ENCODE measurements at places on chromosomes 5 and 9.

GRCh38 chr5:172530406-172530805 is 76.1 kb upstream of the SH3PXD2B start:
- DNase-seq: no peak

GRCh38 chr5:14415698-14416074 is 165.9 kb upstream of the OTULINL start:
- DNase-seq: no peak

DNA sequence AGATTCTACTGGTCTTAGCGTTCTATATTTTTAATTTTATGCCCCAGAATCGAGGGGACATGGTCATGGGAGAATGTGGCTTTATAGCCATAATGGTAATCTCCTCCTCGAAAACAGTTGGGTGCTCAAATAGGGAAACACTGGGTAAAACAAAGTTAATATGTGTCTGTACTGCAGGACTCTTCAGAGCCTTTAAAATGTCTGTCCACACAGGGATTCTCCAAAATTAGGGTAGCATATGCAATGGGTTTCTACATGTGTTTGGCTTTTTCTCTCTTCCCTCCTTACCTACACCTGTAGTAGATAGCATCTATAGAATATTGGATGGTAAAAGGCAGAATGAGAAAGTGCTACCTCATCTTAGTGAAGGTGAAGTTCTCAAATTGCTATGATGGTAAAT is 130.0 kb upstream of the NR3C1 start:
- no peak for DNase-seq

GRCh38 chr5:127649018-127649439 is at the start of gene CTXN3:
CTXN3 (plus strand) TSS chr5:127649082; CDS start chr5:127657522, 8,440 bp downstream.
- DNase-seq: no peak

DNA sequence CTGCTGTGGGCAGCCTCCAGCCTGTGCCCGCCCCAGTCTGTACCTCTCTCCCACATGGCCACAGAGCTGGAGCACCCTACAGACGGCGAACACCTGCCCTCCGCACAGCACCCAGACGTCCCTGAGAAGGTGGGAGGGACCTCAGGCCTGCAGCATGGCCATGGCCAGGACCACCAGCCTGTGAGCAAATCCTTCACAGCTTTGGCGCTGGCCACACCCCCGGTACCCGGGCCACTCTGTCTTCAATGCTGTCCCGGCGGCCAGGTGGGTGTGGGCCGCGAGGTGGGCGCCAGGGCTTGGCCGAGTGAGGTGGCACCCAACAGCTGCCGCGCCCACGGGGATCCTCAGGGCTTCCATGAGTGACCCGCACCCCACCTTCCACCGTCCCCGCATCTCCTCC is 18.7 kb downstream of the NOTCH1 start:
- no peak for DNase-seq

- peak; percentile 2 for DNase-seq
These were observed 458.5 kb downstream of the MAT2B start for GRCh38 chr5:163963881-163964280.

- DNase-seq: no peak
These were observed 108.7 kb downstream of the PLK2 start for GRCh38 chr5:58351190-58351589.

DNA sequence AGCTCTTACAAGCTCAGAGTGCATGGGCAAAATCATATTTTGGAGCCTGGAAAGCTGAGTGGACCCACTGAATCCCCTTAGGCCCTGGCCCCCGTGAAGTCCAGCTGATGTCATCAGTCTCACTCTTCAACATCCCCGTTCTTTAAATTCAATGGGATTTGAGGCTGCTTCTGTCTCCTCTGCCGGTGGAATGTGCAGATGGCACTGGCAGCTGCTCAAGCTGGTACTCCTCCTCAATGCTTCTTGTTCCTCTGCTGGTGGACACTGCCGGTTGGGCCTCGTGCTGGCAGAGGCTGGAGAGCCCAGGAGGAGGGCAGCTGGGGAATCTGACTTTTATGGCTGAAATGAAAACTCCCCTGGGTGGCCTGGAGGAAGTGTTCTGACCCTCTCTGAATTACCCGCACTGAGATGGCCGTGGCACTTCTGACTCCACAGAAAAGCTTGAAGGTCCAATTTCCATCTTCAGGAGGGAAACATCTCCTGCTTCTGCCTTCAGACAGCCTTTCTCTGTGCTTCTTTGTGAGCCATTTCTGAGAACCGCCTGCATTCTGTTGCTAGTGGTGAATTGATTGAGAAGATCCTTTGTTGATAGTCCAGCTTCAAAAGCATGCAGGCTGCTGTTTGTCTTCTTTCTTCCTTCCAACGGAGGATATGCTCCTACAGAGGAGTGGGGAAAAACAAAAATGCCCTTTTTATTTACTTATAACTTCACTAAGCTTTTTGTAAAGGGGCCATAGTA is 298.9 kb downstream of the TMEM38B start:
- DNase-seq: no peak

- DNase-seq: no peak
These were observed 80.1 kb upstream of the SH3PXD2B start for GRCh38 chr5:172534229-172535107.

DNA sequence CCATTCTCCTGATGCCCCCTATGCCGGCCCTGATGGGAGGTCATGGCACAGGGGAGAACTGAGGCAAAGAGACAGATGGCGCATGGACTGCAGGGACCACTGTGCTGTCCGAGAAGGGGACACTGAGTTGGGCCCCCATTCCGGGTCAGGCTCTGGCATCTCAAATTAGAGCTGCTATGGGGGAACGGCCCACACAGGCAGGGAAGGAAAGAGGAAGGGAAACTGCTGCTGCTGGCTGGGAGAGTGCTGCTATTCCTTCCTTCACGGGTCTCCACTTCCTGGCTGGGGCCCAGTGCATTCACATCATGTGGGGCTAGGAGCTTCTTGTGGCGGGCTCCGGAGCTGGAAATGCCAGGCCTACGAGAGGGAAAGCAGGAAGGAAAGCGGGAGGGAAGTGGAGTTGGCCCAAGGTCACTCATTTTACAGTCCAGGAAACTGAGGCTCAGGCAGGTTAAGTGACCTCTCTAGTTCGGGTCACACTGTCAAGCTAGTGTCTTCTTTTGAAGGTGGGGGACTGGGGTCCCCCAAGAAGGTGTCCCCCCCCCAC is 1.3 kb upstream of the CARD19 start:
- no peak for DNase-seq

- DNase-seq: no peak
These were observed 13.5 kb downstream of the AFAP1L1 start for GRCh38 chr5:149285153-149285552.

GRCh38 chr9:132862533-132862932 is 15.6 kb downstream of the AK8 start:
- DNase-seq: no peak

DNA sequence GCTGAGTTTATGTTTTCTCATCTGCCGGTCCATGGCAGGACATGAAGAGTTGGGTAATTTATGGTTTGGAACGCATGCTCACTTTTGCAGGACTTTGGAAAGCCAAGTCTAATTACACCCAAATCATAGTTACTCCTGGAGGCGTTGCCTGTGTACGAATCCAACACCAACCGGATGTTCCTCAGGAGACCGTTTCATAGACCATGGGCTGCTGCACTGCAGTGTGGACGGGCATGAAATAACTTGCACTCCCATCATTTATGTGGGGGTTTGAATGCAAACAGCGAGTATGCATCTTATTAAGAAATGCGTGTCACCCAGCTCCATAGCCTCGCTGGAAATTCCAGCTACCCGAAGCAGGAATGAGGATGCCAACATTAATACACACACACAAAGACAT is 96.1 kb upstream of the IRX2 start:
- DNase-seq: no peak

GRCh38 chr9:21993007-21993406 is 1.2 kb downstream of the CDKN2A start:
- DNase-seq: no peak

- DNase-seq: no peak
These were observed 31.2 kb upstream of the EBF1 start for GRCh38 chr5:159130871-159131270.

DNA sequence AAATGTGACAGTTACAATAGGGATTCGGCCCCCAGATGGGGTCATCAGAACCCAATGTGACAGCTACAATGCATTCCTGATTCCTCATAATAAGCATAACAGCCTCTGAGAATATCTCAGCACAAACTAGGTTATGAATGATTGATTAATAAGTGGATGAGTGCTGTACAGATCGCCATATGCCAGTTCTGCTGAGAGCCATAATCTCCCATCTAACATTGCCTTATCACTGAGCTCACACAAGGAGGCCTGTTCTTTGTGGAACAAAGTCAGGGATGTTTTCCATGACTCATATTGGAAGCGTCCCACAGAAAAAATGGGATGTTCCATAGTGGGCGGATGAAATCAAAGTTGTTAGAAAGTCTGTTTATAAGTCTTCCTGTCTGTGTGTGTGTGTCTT is 89.6 kb downstream of the KIF4B start:
- DNase-seq: no peak

DNA sequence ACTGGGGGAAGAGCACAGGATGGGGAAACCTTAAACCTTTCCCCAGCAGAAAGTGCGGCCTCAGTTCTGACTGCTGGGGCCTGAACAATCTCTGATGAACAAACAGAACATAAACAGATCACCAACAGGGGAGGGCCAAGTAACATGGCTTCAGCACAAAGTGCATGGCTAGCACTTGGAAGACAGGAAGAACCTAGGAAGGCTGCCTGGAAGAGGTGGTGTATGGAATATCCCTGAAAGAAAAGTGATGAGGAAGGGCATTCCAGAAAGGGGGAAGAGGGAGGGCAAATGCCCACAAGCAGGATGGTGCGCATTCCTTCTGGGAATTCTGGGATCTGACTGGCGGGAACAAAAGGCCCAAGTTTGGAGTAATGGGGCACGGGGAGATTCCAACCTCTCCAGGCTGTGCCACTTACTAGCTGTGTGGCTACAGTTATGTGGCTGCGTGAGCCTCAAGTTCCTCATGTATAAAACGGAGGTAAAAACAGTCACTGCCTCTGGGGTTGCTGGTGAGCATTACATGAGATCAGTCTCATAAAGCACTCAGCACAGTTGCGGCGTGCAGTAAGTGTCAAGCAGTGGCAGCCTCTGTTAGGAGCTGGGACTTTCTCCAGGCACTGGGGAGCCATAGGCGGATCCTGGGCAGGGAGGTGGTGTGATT is 1.6 kb downstream of the PDGFRB start:
- DNase-seq: peak; percentile 59

- peak; percentile 41 for DNase-seq
These were observed 7.4 kb upstream of the PPP3R2 start for GRCh38 chr9:101601904-101602765.

DNA sequence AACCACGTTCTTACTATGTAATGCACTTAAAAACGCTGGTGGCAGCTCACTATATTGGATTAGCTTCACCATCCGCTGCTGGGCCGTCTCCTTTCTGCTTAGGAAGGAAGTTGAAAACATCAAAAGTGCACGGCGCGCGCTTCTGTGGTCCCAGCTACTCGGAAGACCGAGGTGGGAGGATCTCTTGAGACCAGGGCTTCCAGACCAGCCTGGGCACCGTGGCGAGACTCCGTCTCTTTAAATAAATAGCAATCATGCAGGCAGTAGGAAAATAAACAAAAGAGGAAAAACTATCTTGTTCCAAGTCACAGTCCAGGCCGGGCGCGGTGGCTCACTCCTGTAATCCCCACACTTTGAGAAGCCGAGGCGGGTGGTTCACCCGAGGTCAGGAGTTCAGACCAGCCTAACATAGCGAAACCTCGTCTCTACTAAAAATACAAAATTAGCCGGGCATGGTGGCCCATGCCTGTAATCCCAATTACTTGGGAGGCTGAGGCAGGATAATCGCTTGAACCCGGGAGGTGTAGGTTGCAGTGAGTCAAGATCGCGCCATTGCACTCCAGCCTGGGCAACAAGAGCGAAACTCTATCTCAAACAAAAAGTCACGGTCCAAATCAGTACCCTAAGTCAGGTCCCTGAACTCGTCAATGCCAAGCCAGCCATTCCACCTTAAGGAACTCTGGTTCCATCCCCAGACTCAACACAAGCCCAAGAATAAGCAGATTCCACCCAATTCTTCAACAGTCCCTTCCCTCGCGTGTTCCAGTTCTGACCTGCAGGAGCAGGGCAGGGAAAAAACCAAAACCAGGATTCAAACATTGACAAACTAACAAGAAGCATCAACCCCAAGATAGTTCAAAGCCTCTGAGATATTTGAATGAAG is 1.0 kb upstream of the GOLGA1 start:
- peak; percentile 59 for DNase-seq

DNA sequence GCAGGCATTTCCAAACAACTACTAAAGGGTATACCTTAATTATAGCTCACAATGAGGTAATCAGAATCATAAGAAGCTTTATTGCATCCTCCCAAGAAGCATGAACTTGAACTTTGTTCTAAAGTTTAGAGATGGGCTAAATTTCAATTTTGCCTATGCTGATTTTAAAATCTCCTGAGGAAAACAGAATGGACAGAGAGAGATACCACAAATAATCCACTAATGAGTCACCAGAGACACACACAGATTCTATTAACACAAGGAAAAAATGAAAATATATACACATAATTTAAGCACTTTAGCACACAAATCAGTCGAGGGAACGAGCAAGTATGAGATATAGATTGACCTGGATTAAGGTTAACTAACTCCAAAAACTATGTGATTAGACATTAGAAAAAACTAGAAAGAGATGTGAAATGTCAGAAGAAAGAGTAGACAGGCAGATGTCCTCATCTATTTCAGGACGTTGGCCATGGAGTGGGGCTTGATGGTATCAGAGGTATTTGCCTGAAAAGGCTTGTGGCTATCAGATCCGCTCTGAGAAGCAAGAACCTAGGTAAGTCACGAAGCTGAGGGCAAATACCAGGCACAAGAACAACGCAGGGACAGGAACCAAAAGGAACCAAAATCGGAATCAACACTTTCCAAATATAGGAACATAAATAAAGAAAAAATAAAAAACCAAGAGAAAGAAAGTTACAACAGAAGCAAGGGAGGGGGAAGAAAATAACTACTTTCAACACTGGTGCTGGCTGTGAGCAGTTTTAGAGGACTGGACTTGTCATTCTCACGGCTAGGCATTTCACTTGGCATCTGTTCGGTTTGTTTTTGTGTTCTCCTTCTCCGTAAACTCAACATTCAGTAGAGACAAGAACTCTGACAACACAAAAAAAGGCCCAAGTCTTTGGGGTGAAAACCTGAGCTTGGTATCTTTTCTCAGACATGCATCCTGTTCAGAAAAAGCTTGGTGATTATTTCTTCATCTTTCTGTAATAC is 294.6 kb upstream of the PUM3 start:
- peak; percentile 4 for DNase-seq

GRCh38 chr5:41508696-41509398 is 1.6 kb downstream of the PLCXD3 start:
- DNase-seq: no peak

- DNase-seq: no peak
These were observed 278.7 kb downstream of the PARP8 start for GRCh38 chr5:50945139-50945538.

- DNase-seq: no peak
These were observed 495.1 kb downstream of the KIF4B start for GRCh38 chr5:155508673-155509072.

DNA sequence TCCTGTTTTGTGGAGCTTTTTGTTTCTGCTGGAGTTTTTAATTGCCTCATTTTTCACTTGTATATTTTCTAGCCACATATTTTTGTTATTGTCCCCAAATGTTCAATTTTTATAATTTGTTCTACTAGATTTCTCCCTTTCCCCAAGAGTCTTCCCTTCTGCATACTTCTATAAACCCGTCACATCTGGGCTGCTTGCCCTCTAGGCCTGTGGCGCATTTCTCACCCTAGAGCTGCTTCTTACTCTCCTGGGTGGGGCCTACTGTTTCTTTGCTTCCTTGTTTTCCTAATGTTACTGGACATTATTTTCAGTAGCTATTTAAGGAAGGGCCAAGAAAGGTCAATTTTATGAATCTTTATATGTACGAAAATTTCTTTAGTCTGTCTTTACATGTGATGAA is 51.5 kb downstream of the NXNL2 start:
- peak; percentile 77 for DNase-seq

GRCh38 chr5:120591911-120592310 is 127.8 kb downstream of the PRR16 start:
- no peak for DNase-seq
